ENCODE measurements at places on chromosomes 3 and 15. TPM values are rescaled to one million over a fixed set of nuclear protein-coding genes. Genes with fewer than 3 reads are reported as not detected.

DNA sequence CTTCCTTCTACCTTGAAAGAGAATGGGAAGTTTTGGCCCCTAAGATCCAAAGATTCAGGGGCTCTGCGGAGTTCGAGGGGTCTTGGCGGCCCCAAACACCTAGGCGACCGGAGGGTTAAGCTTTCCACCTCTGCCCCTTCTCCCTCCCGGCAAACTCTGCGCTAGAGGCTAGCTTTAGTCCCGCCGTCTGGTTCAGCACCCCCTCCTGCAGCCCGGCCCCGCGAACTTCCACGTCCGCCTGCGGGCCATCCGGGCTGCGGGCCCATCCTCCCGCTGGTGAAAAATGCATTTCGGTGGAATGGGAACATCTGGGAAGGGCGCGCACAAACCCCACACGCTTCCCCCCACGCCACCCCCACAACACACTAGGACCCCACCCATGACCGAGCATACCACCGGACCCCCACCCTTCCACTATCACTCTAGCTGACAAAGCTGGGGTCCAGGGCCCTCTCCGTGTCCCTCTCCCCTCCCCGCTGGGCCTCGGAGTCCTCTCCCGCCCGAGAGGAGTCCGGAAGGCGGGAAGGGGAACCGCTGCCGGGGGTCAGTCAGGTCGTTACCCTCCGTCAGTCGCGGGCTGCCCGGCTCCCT is 1.0 kb downstream of the SHOX2 start:
- DNase-seq = peak; percentile 39

GRCh38 chr3:172341482-172342059 is 106.7 kb downstream of the GHSR start:
- no peak for DNase-seq

Gene ROPN1
- not detected for total RNA-seq

Gene LRRIQ4
- total RNA-seq = not detected
